ENCODE measurements at places on chromosomes 3 and 15.

DNA sequence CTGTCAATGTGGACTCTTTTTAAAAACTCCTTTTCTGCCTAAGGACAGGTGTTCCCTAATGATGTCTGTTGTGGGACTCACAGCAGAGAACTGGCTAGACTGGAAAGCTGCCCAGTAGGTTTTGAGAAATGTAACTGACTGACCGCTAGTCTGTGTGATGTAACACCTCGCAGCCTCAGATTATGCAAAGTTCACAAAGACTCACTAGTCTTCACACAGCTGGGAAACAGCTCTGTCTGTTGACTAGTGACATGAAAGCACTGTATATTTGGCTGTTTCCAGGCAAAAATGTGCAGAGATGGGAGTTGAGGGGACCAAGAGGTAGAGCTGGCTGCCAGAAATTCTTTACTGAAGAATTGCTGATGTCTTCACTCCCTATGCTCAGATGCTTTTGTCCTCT lies 10.3 kb downstream of the PDZRN3 start:
- no peak for DNase-seq

- no peak for DNase-seq
These were observed 494.2 kb upstream of the AGTR1 start for GRCh38 chr3:148203297-148204010.

DNA sequence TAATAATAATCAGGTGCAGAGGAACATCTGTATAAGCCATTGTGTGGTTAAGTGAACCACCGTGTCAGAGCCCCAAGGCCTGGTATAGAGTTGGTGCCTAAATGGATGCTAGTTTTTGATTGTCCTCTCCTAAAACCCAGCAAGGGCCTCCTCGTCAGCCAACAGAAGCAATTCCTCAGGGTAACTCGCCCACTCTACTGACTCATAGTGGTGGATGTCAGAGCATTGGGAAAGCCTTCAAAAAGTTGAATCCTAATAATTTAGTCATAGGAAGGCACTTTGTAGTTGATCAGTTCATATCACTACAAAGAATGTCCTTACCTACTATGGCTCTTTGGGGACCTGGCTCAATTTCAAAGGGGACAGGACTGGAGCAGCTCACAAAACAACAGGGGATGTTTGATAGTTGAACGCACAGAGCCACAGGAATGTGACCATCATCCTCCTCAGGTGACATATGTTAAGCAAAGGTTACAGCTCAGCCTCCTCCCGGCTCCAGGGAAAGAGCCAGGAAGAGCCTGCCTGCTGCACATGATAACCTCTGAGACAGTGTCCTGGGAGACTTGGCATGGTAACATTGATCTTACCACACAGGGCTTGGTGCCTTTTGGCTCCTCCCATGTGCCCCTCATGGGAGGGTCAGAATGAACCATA lies 338.7 kb downstream of the CLSTN2 start:
- no peak for DNase-seq

- DNase-seq: no peak
These were observed 31.0 kb upstream of the FAM3D start for GRCh38 chr3:58697561-58697960.

- no peak for DNase-seq
These were observed 10.5 kb upstream of the PRKCD start for GRCh38 chr3:53150247-53151085.

- no peak for DNase-seq
These were observed 352.1 kb downstream of the MECOM start for GRCh38 chr3:169311381-169311780.

DNA sequence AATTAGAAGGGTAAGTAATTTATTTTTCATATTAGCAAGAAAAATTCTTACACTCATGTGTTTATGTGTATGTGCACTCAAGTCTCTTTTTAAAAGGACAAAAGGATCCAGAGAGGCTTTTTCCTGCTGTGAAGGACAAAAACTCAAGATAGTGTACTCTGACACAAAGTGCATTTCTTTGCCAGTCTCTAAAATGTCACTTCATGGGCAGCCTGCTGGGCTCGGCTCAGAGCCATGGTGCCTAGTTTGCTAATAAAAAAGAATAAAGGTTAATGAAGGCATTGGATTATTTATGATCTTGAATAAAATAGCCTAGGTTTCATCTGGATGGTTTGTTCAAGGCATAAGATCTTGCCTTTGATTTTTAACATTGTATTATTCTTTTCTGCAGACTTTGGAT lies 989.0 kb downstream of the TBL1XR1 start:
- no peak for DNase-seq

DNA sequence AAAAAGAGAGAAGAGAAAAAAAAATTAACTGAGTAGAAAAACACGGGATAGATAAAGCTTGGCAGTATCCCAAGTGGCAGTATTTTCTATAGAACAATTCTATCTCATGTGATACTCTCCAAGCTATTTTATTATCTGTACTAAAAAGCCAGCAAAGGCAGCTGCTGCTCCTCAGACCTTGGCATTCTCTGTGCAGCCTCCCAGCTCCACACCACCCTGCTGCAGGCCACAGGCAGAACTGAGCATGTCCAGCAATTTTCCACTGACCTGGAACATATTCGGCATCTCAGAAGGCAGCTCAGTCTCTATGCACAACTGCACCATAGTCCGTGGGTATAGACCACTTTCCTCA lies 1161.4 kb downstream of the IGSF11 start:
- no peak for DNase-seq

GRCh38 chr3:126306397-126306796 lies 50.8 kb downstream of the KLF15 start:
- DNase-seq: no peak

DNA sequence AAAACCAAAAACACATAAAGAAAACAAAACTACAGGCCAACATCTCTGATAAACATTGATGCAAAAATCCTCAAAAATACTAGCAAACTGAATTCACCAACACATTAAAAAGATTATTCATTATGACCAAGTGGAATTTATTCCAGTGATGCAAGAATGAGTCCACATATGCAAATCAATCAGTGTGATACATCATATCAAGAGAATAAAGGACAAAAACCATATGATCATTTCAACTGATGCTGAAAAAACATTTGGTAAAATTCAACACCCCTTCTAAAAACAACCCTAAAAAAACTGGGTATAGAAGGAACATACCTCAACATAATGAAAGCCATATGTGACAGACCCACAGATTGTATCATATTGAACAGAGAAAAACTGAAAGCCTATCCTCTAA lies 265.6 kb upstream of the DCBLD2 start:
- DNase-seq: no peak

DNA sequence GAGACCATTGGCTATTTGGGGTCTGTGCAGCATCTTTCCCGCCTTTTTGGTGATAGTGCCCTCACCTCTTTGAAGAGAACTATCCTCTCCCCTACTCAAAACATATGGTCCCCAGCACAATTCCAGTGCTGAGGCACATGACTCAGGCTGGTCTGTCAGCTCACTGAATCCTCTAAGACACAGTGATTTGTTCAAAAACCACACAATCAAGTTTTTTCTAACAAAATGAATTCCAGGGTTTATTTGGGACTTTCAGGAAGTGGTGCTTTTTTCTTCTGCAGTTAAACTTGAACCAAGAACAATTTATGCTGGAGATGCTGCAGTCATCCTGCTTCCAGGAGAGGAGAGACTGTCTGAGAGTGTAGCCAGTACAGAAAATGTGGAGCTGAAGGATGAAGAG lies 142.5 kb upstream of the LMCD1 start:
- DNase-seq: no peak

GRCh38 chr3:157436583-157437291 lies at the start of gene PTX3:
PTX3 (plus strand) TSS chr3:157436850; CDS start chr3:157436934, 84 bp downstream.
- DNase-seq: no peak

DNA sequence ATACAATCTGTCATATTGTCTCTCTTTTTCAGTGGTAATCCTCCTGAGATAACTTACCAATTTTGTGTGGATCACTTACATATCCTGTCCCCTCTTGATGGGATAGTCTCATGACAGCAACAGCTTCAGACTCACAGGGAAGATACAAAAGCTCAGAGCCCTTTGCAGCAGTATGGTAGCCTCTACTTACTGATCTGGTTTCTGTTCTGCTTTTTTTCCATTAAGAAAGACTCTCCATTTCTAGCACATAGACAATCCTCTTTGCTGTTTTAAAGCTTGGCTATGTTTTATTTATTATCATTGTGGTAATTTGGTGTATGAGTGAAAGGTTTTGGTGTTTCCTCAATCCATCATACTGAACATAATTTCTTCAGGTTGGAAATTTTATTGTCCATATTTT lies 25.4 kb upstream of the SOX14 start:
- no peak for DNase-seq

DNA sequence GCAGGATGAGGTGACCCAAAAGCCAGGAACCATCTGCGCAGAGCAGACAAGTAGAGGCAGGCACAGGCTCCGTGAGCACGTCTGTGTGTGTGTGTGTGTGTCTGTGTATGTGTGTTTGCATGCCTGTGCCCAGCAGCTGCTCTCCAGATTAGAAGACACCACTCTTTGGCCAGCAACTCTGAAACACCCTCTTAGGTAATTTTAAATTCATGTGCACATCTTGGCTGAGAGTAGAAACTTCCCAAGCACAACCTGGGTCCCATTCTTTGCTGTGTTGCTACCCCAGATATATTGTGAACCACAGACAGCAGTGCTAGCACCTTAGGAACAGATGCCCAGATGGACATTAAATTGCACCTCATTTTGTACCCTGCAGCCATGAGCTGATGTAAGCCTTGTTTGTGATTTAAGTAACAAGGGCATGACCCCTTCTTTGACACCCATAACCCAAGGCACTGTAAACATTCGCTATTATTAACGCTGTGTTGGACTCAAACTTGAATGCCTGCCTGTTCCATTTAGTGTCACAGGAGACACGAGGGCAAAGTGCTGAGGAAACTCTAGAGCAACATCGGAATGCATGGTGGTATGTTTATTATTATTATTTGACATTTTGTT lies at the start of gene FILIP1L:
TSS of gene FILIP1L (minus strand) at position 89 of the 618 bp plus-strand sequence.
- no peak for DNase-seq

- no peak for DNase-seq
These were observed 133.8 kb upstream of the MCTP2 start for GRCh38 chr15:94097552-94097951.

GRCh38 chr3:21446027-21446426 lies 305.0 kb downstream of the ZNF385D start:
- no peak for DNase-seq

GRCh38 chr3:11367143-11367693 lies 95.0 kb downstream of the ATG7 start:
- no peak for DNase-seq

GRCh38 chr3:98968824-98969223 lies 67.3 kb upstream of the DCBLD2 start:
- DNase-seq: no peak

DNA sequence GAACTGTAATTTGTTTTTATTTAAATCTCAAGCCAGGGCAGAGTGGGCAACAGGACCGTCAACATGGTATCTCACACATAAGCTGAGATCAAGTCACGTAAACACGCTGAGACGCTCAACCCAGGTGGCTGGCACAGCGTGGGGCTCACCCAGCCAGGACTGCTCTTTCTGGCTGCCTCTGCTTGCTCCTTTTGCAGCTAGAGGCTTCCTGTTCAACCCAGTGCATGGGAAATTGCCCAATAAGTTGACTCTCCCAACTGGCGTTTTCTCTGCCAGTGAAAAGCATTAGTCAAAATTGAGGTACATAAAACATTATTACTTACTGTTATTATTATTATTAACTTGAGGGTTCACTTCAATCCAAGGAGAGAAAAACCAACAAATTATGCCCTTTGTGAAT lies 398.1 kb downstream of the NR2F2 start:
- DNase-seq: no peak

DNA sequence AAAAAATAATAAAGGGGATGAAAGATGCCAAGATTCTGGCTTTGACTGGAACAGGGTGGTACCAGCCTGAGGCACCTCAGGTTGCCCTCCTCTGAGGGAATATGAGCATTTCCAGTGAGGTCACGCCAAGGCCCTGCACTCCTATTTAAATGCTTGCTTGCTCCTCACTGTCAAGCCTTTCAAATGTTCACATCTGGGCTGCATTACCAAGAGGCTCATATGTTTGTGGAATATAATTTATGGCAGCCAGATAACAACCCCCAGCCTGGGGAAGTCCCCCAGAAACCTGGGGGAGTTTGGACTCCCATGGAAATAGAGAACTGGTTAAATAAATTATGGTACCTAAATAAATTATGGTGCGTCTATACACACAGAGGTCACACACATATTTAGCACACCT lies 88.4 kb downstream of the FRMD4B start:
- DNase-seq: no peak

DNA sequence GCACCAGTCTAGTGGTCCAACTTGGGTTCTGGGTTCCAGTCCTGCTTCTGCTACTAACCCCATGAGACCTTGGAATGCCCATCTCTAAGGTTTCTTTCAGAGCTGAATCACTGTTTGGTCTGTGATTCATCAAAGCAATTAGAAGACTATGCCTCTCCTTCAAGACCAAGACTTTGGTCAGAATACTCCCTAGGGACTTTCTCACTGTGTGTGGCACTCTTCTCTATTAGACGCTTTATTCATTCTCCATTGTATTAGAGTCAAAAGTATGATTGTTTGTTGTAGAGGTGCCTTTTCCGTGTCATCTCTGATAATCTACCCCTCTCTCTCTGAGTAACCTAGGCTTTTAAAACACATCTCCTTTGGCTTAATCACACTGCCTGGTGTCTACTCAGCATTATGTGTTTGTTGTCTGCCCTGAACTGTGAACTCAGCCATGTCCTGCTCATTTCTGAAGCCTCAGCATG lies 90.5 kb downstream of the LPP start:
- no peak for DNase-seq

DNA sequence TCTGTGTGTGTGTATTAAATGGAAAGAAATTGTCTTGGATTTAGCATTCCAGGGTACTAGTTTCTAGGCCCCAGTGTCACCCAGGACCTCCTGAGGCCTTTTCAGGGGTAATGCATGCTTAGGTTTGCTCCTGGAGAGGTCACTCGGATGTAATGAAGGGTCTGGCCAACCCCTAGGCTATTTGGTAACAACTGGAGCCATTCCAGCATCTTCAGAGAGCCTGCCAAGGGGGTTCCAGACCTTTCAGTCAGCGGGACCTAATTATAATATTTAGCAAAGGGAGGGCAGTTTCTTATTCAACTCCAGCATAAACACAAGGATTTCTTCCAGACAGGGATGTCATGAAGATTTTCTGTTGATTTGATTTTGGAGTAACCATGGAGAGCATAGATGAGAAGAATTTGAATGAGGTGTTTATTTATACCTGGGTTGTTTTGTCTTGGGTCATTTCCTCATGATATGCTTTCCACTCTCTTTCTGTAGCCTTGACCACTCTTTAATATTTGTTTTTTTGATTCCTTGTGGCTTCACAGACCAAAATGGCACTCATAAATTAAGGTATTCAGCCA lies 17.4 kb downstream of the KAT2B start:
- no peak for DNase-seq

GRCh38 chr15:92226020-92226612 lies 167.6 kb upstream of the ST8SIA2 start:
- no peak for DNase-seq

DNA sequence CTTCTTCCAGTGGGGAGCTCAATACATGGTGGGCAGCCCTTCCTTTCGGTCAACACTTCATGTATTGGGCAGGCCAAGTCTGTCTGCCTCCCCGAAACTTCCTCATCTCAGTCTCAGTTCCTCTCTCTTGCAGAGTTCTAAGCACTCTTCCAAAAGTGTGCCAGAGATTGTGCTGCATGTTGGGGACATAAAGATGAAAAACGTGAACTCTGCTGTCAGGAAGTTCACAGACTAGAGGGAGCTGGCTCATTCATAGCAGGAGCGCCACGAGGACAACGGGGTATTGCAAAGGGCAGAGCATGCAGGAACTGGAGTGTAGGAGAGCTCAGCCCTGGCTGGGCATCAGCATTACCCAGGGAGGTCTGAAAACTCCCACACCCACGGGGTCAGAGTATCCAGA lies 15.3 kb upstream of the EPHB3 start:
- DNase-seq: no peak

- DNase-seq: no peak
These were observed 464.2 kb downstream of the MECOM start for GRCh38 chr3:169199283-169199682.

- DNase-seq: no peak
These were observed 235.7 kb downstream of the THRB start for GRCh38 chr3:24258727-24259600.

All from activated gamma-delta T cell treated with Interleukin-2 at 50 U/mL for 16 hours (primary cell).